AG04449 (cell line): ENCODE measurements at places on chromosomes 1 and 21.

DNA sequence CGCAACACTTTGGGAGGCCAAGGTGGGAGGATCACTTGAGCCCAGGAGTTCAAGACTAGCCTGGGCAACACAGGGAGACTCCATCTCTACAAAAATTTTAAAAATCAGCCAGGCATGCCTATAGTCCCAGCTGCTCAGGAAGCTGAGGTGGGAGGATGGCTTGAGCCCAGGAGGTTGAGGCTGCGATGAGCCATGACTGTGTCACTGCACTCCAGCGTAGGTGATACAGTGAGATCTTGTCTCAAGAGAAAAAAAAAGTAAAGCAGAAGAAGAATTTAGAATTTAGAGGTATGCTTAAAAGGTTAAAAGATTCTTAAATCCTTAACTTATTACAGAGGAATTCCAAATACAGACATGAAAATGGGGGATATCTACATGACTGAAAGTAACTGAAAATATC, 79.5 kb downstream of the SMYD3 start:
- DNase-seq = no peak

DNA sequence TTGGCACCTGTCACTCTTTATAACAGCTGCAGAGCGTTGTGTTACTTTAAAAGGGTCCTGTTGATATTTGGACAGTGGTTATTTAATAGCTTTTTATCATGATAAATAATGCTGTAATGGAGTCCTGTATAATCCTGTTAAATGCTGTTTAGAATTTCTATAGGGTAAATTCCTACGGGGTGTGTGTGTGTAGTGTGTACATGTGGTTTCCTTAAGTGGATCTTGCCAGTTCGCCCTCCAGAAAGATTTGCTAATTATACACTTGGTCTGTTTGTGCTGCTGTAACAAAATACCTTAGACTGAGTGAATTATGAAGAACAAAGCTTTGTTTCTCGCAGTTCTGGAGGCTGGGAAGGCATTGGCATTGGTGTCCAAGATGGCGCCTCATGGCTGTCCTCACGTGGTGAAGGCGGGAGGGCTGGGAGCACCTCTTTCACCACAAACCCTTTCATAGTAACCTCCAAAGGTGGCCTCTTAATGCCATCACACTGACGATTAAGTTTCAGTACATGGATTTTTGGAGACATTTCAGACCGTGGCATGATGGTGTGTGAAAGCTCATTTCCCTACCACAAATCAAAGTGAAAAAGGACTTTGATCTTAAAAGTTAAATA, 11.2 kb downstream of the PRMT2 start:
- no peak for DNase-seq

DNA sequence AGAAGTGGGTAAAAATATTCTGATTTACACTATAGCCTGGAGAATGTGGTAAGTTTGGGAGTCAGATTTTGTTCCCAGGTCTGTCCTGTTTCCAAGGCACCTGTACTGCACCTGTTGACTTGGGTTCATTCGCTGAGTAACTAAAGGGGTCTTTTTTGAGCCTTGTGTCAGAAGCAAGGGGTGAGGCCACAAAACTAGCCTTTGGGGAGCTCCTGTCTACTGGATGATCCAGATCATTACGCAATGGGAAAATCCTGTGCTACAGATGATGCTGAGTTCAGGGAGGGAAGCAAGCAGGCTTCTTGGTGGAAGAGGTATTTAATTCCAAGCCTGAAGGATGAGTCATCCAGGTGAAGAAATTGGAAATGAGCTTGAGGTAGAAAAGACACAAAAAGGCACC, 424.0 kb downstream of the MATN1 start:
- DNase-seq = no peak

GRCh38 chr1:5150191-5150590, 495.8 kb downstream of the AJAP1 start:
- no peak for DNase-seq

DNA sequence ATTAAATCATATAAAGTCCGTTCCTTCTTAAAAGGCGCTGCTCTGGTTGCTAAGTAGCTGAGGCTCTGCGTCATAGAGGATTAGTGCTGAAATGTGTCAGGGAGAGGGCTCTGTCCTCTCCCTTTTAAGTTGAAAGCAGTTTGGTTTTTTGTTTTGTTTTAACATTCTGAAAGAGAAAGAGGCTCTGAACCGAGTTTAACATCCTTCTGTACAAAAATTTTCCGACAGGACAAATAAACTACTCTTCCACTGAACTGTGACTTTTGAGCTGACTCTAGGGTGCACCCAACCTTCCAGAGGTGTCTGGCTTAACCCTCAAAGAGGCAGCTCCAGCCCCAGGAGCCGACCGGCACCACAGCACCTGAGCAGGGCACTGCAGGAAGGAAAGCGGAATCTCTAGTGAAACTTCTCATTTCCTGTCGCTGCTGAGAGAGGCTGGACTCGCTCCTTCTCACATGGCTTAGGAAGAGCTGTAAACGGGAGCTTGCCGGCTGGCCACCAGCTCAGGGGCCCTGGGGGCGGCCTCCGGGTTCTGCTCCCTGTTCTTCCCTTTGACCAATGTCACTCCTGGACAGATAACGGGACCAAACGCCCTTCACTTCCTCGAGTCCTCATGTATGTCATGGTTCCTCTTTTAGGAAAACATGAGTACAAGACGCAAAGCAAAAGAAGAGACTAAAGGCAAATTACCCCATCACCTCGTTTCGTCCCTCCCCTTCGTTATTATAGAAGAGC, 1.2 kb downstream of the VAV3 start:
- no peak for DNase-seq

- DNase-seq = no peak
These were observed 18.8 kb downstream of the ADGRB2 start for GRCh38 chr1:31745096-31745945.

DNA sequence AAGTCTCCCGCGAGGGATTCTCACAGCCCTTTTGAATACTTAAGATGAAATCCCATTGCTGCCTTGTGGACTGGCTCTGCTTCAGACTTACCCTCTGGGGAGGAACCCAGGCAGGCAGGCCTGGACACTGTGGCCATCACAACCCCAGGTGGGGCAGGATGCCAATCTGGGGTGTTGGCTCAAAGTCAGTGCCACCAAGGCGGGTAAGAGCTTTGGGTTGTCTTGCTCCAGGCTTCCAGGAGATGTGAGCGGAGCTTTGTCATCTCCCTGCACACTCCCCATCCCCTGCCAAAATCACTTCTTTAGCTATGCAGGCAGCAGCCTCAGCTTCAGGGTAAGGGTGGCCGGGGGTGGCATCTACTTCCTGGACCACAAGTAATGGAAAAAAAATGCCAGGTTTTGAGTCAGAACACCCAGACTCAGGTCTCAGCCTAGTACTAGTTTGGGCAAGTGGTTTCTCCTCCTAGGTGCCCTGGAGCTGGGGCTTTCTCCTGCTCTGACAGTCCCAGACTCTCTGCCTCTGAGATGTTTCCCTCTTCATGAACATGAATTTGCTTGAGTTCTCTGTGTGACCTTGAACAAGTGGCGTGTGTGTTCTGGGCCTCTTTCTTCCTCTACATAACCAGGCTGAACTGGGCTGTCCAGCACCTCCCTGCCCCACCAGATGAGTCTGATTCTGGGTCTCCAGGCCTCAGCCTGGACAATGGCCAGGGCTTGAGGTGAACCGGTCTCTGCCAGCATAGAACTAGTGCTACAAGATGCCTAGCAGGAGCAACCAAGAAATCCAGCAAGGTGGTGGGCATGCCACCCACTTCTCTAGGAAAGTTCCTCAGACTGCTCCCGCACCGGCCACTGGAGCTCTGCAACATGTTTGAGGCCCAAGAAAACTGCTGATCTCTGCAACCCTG, 65.4 kb downstream of the VWA5B1 start:
- DNase-seq = no peak

DNA sequence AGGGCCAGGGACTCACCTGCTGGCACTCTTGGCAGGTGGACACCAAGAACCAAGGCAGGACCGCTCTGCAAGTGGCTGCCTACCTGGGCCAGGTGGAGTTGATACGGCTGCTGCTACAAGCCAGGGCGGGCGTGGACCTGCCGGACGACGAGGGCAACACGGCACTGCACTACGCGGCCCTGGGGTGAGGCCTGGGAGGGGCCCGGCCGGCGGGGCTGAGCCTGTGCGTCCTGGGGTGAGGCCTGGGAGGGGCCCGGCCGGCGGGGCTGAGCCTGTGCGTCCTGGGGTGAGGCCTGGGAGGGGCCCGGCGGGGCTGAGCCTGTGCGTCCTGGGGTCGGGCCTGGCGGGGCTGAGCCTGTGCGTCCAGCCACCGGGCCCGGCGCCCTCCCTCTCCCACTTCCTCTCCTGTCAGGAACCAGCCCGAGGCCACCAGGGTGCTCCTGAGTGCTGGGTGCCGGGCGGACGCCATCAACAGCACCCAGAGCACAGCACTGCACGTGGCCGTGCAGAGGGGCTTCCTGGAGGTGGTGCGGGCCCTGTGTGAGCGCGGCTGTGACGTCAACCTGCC, 4.6 kb upstream of the MMP23B start:
- DNase-seq = no peak

- DNase-seq = no peak
These were observed 2.4 kb upstream of the BARHL2 start for GRCh38 chr1:90719330-90720144.

GRCh38 chr1:163842571-163842970, 520.8 kb downstream of the NUF2 start:
- no peak for DNase-seq

GRCh38 chr1:46184920-46185658, 8.8 kb upstream of the P3R3URF start:
- no peak for DNase-seq

DNA sequence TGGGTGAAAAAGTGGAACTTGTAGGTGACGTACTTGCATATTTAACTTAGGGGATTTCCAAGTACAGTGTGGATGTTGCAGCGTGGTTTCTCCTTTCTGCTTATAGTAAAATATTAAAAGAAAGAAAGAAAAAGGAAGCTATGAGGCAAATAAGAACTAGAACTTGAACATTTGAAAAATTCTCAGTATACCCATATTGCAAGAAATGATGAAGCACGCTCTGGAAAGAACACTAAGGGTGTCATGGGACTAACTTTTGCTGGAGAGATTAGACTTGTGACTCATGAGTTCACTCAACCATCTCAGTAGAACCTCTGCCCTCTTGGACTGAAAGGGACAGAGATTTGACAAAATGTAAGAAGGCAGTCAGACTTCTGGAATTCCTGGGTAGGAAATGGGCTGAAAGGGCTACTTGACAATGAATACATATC, 704.5 kb upstream of the ADGRL4 start:
- DNase-seq = no peak

GRCh38 chr1:41226815-41227434, 15.2 kb downstream of the SCMH1 start:
- no peak for DNase-seq

DNA sequence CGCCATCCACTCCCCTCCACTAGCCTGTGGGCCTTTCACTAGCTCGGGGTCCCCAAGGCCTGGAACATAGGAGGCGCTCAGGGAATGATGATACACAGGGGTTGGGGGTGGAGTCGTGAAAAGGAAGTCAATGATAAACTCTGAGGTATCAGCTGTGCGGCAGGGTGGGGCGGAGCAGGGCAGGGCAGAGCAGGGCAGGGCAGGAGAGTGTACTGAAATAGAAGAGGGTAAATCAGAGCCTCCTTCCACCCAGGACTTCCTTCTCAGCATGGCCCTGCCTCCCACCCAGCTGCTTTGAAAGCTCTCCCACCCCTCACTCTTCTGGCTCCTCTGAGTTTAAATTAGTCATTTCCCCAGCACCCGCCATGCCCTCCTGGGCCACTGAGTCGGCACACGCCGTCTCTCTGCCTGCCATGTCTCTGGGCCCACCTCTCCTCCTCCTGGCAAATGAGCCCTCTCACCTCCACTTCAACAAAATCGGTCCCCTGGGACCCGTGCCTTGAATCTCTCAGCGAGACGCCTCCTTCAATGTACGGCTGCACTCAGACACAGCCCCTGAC, 16.9 kb downstream of the CAPZB start:
- DNase-seq = no peak

- DNase-seq = no peak
These were observed 87.6 kb downstream of the LEPR start for GRCh38 chr1:65508051-65508450.

GRCh38 chr1:206145771-206146290, 28.6 kb upstream of the AVPR1B start:
- no peak for DNase-seq

DNA sequence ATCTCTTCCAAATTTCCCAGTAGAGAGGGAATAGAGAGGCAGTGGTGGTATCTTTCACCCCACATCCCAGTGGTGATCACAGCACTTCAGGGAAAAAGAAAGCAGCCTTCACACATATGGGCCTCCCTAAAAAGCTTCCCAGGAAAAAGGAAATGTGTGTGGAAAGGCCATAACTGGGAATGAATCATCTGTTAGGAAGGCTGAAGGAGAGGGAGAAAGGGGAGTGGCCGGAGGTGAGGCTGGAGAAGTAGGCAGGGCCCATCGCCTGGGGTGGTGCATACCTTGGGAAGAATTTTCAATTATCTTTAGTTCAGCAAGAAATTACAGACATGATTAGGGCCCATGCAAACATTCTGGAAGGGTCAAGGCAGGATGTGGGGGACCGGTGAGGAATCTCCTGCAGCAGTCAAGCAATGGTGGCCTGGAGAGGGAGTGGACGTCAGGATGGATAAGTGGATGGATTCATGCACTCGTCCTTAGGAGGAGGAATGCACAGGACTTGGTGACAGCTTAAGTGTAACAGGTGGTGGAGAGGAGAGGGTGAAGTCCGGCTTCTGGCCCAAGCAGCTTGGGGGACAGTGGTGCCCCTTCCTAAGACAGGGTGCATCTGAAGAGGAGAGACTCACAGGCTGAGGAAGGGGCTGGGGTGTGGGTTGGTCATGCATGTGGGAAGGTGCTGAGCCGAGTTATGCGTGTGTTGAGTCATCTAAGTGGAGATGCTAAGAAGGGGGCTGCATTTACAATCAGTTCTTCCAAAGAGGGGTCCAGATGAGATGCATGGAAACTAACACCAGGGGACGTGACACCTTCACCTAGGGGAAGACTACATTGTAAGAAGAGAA, 17.9 kb downstream of the HIVEP3 start:
- no peak for DNase-seq

- DNase-seq = no peak
These were observed 170.6 kb upstream of the ARHGEF16 start for GRCh38 chr1:3283849-3284248.

GRCh38 chr21:17085707-17086106, 427.1 kb upstream of the CXADR start:
- DNase-seq = no peak

GRCh38 chr1:52955129-52955970, 28.3 kb downstream of the SCP2 start:
- peak; percentile 46 for DNase-seq

GRCh38 chr1:179803104-179803503, 60.0 kb downstream of the FAM163A start:
- DNase-seq = no peak
